ENCODE measurements at places on chromosomes 2 and 18.

DNA sequence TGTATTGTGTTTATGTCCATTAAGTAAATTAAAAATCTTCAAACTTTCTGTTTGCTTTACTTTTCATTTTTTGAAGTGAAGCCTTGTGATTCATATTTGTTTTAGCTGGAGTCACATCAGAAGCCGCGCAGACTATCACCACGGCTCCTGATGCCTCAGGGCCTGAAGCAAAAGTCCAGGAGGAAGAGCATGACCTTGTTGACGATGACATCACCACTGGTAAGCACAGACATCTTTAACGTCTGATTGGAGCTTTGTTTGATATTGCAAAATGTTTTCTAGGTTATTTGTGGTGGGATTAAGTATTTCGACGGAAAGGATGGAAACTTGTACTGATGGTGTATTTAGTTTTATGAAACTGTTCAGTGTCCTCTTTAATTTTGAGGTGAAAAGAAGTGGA lies 164.8 kb downstream of the WDR7 start:
- DNase-seq: no peak

DNA sequence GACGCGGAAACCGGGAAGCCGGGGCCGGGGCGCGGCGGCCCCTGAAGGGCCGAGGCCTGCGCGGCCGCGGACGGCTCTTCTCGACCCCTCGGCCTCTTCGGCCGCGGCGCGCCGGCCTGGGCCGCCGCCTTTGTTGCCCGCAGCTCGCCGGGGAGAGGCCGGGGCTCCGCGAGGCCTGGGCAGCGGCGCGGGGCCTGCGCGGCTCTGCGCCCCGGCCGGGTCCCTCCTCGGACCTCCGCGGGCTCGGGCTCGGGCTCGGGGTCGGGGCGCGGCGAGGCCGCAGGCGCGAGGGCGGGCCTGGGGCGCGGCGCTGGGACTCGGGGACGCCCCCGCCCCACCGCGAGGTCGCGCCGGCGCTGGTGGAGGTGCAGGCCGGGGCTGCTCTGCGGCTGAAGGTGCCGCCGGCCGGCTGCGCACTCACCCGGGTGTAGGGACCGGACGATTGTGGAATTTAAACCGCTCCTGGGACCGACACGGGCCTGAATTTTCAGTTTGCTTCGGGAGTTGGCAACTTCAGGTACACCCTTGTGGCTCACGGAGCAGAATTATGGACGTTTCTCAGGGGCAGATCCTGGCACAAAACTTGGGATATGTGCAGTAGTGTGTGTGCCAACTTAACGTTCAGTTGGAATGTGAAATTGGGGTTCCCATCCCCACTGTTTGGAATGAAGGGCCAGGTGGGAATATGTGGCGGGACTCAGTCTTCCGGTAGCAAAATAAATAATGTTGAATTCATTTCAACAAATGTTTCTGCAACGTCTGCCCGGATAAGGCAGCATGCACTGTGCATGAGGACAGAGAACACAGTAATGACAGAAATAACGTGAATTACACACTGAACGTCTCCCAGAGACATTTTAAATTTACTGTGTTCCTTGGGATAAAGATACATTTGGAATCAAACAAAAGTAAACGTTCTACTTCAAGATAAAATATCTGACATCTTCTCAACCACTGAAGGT lies 787 bp downstream of the SOCS6 start:
- no peak for DNase-seq

GRCh38 chr2:140117386-140117785 lies 1337.2 kb upstream of the NXPH2 start:
- no peak for DNase-seq

GRCh38 chr2:182208421-182208820 lies 218.4 kb downstream of the PDE1A start:
- no peak for DNase-seq

GRCh38 chr2:51153236-51153635 lies 121.3 kb upstream of the NRXN1 start:
- peak; percentile 3 for DNase-seq

GRCh38 chr2:190996338-190996946 lies 17.5 kb downstream of the STAT1 start:
- DNase-seq: no peak

DNA sequence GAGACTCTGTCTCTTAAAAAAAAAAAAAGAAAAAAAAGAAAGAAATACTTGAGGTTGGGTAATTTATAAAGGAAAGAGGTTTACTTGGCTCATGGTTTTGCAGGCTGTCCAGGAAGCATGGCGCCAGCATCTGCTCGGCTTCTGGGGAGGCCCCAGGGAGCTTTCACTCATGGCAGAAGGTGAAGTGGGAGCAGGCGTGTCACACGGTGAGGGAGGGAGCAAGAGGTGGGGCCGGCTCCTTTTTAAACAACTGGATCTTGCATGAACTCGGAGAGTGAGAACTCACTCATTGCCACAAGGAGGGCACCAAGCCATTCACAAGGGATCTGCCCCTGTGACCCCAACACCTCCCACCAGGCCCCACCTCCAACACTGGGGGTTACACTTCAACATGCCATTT lies 30.6 kb downstream of the CYP26B1 start:
- DNase-seq: no peak

DNA sequence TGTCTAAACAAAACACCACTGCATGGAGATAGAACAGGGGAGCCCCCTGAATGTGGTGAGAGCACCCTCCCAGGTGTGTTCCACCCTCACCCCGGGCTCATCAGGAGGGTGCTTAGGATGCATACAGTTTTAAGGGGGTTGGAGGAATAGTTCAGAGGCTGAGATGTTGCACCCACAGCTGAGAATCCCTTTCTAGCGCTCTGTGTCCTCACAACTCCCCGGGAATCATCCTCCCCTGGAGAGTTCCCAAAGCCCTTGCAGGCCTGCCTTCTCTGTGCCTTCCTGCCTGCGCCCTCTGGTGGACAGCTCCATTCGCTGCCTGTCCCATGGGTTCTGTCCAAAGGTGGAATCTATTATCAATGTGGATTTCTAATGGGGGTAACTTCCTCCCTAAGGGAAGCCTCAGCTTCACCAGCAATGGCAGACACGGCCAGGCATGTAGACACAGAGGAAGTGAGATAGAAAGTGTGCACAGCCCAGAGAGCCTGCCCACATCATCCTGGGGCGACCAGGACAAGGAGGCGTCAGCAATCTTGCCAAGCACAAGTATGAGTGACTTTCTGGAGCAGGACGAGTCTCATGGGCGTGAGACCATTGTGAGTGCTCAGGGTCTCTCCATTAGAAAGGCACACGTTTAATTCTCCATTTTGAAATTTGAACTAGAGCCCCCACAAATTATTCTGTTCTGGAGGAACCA lies 1.2 kb upstream of the UGT1A5 start:
- DNase-seq: peak; percentile 66

DNA sequence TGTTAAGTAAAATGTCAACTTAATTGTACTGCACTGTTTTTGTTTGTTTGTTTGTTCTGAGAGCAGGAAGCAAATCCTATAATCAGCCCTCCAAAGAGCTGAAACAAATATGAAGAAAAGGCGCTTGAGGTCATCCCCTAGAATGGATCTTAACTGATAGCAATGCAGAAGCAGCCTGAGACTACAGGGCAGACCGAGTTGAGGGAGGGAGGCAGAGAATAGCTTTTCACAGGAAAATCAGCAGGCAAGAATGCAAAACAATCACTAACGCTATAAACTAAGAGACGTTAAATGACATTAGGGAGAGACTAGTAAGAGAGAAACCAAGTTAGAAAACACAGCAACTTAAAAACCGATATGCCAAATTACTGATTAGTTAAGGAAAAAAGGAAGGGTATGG lies 37.2 kb downstream of the GALNT1 start:
- DNase-seq: peak; percentile 53

DNA sequence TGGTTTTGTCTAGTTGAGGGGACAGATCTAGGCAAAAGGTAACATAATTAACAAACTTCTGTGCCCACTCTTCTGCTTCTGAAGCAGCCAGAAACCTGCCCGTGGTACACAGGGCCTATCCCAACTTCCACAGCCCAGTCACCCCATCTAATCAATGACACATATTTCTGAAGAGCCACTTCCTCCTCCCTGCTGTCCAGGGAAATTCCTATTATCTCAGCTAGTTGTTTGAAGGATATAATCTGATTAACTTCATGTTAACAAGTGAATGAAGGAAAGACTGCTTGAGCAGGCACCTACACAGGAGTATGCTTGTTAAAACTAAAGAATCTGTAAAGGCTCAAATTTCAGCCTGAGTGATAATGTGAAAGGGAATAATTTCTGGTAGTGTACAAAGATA lies 61.4 kb downstream of the CCDC148 start:
- no peak for DNase-seq

GRCh38 chr2:195300631-195301030 lies 356.4 kb upstream of the SLC39A10 start:
- DNase-seq: no peak

- no peak for DNase-seq
Measured at GRCh38 chr2:63500398-63500797, 87.9 kb downstream of the WDPCP start.

DNA sequence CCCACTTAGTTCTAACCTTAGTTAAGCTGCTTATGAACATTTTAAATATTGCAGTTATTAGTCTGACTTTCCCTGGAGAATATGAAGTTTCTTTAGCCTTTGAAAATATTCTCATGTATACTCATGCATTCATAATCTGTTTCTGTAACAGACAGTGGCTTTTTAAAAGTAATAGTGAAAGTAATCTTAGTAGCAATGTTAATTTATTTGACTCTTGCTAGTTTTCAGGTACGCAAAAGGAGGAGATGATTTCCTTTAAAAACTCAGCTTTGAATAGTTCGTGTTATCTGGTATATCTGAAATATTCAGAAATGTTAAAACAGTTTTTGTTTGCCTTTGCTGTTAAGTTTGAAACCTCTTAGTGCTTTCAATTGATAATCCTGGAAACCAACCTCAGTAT lies 3.8 kb downstream of the ANKRD12 start:
- no peak for DNase-seq

DNA sequence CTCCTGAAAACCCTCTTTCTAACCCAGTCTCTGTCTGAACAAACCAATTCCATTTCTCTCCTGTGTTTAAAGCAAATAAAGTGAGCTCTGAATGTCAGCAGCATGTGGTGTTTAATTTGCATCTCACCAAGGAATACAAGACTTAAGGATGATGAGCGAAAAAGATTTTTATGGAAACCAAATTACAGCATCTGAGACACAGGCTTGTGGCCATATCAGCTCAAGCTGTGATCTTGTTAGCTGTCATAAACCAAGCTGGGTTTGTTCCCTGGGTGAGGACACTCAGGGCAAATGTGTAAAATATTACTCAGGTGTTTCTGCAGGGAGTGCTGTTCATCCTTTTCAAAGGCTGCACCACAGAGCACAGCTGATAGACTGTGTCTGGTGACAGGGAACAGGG lies 129.3 kb upstream of the REV1 start:
- no peak for DNase-seq

DNA sequence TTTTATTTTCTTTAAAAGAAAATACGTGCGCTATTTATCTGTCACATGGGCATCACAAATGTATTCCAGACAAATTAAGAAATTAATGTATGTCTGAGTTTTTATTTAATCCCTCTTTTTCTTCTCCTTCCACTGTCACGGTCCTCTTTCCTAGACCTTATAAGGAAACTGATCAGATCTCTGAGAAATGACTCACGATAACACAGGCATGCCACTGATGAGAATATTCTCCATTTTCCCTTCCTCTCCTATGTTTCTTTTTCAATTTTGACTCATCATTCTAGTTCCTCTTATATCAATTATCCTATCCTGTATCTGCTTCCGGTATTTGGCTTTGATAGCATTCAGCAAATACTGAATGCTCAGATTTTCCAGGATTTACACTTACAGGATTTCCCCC lies 121.8 kb downstream of the DSC3 start:
- DNase-seq: no peak

Measured in pons (tissue), 1 donor.